ENCODE measurements at places on chromosomes 11 and 22.

DNA sequence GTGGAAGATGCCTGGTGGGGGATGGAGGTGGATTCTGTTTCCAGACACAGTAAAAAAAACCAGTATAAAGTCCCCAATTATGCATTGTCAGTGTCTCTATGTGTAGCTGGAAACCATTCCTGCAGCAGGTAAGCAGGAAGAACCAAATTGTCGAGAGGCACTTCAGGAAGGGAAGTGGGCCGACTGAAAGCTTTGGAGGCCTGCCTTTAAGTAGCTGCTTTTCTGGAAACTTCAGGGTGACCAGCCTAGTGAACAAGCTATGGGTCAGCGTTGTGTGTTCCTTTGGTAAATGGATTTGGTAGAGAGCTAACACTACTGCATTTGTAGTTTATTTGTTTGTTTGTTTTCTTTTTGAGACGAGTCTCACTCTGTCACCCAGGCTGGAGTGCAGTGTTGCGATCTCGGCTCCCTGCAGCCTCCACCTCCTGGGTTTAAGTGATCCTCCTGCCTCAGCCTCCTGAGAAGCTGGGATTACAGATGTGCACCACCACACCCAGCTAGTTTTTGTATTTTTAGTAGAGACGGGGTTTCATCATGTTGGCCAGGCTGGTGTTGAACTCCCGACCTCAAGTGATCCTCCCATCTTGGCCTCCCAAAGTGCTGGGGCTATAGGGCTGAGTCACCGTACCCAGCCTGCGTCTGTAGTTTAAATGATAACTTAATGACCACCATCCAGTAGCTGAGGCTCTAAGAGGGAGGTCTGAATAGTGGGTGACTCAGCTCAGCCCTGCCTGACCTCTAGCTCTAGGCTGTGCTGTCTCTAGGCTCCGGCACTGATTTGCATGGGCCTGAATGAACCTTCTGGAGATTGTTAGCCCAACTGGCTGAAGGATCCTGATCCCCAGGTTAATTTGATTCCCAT is 12.8 kb downstream of the PTPRJ start:
- DNase-seq = peak; percentile 63

DNA sequence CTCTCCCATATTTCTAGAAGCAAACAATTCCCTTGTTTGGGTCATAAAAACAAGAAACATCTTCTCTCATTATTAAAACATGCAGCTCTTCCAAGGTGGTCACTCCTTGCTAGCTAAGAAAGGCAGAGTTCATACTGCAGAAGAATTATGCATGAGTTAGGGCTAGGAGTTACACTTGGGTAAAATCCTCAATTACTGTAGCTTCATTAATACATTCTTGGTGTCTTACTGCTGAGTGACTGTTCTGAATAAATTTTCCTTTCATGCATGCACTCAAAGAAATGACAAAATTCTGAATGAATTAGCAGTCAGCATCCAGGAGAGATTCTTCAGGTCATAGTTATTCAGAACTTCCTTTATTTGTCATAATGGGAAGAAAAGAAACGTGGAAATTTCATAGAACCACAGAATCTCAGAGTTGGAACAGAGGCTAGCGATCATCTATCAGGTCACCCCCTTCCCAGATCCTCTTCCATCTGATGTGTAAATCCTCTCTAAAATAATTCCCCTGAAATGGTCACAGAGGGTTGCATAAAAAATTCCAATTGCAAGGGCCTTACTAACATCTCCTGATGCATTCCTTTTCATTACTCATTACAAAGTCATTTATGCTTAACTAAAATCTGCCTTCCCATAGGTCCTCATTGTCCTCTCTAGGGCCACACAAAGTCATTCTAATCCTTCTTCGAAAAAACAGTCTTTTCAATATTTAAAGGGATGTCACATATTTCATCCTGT is 771.5 kb downstream of the DLG2 start:
- DNase-seq = peak; percentile 92

DNA sequence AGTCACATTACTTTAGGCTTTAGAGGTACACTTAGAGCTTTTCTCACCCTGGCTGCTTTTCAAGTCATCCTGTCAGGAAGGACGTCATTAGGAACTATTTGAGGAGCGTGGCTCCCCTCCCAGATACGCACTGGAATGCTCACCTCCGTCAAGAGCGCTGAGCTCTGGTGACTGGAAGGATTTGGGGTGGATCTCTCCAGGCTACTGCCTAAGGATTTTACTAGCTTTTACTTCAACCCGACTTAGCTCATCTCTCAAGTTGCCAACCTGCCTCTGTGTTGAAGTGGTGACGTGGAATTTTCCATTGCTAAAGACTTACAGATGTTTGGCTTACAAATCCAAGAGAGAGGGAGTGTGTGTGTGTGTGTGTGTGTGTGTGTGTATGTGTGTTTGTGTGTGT is 355.3 kb upstream of the CCDC90B start:
- DNase-seq = peak; percentile 60

GRCh38 chr22:38871360-38872171 is 450 bp downstream of the CBX6 start:
- no peak for DNase-seq

DNA sequence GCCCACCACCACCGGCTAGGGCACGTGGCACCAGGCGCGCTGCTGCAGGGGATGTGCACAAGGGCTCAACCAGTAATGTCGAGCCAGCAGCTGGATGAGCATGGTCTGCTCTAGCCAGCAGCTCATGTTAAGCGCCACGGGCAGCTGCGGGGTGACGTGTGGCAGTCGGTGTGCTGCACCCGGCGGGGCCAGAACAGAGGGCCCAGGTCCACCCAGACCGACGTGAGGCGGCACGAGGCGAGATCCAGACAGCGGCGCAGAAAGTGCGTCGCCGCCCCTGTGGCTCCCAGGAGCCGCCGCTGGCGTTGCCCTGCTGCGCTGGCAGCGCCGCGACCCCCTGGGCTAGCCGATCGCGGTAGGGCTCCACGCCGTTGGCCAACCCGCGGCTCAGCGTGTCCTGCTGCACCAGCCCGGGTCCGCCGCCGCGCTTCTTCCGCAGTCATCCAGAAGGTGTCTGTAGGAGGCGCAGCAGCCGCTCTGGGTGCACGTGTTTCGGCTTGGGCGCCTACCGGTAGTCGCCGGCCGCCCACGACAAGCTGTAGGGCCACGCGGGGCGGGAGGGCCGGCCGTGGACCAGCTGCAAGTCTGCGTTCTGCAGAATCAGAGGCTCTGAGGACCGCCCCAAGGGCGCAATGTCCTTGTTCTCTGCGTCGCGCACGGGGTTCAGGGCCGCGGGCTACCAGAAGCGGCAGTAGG is 4.6 kb upstream of the GALR3 start:
- peak; percentile 50 for DNase-seq
